ENCODE measurements at places on chromosomes 1 and 21. TPM values are rescaled to one million over a fixed set of nuclear protein-coding genes. Genes with fewer than 3 reads are reported as not detected.

CYP2J2 gene
- total RNA-seq, result 4.3 TPM

DNA sequence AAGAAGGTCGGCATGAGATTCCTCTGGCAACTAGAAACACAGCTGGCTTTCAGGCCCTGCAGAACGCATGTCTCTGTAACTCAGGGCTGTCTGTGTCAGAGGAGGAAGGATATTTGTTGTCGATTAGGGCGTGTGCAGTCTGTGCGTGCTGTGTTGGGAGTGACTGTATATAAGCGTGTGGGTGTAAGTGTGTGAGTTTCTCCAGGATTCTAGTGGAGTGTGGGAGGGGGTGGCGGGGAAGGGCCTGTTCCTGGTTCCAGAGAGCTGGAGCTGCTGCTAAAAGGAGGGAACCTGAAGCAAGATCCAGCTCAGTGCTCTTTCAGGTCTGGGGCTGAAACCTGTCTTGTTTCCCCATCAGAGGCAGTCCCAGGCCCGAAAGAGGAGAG is 74.3 kb downstream of the SLC16A1 start:
- DNase-seq, result no peak

DNA sequence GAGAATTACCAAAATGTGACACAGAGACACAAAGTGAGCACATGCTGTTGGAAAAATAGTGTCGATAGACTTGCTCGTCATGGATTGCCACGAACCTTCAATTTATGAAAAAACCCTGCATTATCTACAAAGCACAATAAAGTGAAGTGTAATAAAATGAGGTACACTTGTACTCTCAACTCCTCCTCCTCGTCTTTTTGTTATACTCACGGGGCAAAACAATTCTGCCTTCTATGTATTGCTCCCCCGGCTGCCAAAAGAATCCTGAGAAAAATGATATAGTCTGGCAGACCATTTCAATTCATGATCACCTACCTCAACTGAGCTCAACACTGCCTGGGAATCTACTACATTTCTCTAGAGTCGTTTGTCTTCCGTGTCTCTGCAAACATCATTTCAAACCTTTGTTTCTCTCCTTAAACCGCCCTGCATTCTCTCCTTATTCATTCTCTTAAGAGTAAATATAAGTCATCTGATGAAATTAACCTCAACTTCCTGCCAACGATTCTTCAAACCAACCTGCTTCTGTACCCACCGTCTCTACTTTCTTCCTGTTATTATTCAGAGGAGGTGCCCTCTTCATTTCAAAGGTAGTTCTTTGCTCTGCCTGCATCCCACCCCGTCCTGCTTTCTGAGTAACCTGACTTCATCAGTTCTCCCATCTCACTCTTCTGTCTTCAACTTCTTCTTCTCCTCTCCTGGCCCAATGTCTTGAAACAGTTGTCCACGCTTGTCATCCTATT is 12.9 kb upstream of the IL19 start:
- no peak for DNase-seq

WDTC1 gene
- 24.7 TPM for total RNA-seq

COL11A1 gene
- total RNA-seq, result 3.3 TPM

- no peak for DNase-seq
Observed at GRCh38 chr1:56396581-56396980, 182.8 kb downstream of the PLPP3 start.

KRTAP6-1 gene
- not detected for total RNA-seq

All from epithelial cell of proximal tubule (primary cell).